ENCODE measurements at places on chromosomes 16 and 17.
A peak's percentile ranks its signal among the peaks of the same experiment; 100 is the strongest.

GRCh38 chr17:73249700-73250099 is 12.0 kb downstream of the CPSF4L start:
- DNase-seq: no peak

DNA sequence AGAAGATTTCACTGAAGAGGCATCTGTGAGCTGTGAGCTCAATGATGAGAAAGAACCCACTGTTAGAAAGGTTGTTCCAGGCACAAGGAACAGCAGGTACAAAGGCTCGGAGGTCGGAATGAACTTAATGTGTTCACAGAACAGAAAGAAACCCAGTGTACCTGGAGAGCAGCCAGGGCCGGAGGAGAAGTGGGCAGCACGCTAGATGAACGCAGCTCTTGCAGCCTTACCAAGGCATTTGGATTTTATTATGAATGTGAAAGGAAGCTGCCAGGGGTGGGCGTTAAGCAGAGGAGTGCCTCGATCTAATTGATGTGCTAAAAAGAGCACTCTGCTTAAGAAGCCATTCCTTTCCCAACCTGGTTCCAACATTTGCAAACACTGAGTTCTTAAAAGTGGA is 19.0 kb downstream of the EEF2K start:
- DNase-seq: no peak

GRCh38 chr17:57404795-57405490 is 148.6 kb downstream of the MSI2 start:
- no peak for DNase-seq

DNA sequence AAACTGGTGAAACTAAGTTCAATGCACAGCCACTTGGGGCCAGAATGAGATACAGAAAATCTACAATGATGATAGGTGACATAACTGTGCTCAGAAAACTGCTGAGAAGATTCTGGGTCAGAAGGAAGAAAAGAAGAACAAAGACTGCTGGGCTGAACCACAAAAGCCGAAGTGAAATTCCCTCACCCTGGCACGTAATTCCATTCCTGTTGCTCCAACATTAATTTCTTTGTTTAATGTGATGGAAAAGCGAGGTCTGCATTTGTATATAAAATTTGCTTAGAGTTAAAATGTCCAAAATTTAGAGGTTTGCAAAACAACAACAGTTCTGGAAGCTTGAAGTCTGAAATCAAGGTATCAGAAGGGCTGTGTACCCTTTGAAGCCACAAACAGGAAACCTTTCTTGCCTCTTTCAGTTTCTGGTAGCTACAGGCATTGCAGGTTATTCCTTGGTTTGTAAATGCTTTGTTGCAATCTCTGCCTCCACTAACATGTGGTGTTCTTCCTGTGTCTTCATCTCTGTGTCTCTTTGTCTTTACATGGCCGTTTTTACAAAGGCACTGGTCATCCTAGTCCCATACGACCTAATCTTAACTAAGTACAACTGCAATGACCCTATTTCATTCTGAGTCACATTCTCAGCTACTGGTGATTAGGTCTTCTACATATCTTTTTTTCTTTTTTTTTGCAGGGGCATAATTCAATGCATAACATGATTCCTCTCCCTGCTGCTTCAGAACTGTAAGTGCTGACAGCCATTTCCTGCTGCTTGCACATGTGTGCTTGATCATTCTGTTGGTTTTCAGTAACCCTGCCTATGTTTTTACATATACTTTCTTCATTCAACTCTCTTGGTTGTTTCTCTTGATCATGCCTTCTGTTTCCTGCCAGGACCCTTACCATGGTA is 603.0 kb upstream of the CDH8 start:
- no peak for DNase-seq

GRCh38 chr17:1730326-1731193 is 6.1 kb downstream of the WDR81 start:
- no peak for DNase-seq

GRCh38 chr17:35291802-35292201 is 48.9 kb downstream of the SLFN5 start:
- DNase-seq: no peak

GRCh38 chr17:13888056-13888609 is 181.2 kb upstream of the COX10 start:
- DNase-seq: no peak

DNA sequence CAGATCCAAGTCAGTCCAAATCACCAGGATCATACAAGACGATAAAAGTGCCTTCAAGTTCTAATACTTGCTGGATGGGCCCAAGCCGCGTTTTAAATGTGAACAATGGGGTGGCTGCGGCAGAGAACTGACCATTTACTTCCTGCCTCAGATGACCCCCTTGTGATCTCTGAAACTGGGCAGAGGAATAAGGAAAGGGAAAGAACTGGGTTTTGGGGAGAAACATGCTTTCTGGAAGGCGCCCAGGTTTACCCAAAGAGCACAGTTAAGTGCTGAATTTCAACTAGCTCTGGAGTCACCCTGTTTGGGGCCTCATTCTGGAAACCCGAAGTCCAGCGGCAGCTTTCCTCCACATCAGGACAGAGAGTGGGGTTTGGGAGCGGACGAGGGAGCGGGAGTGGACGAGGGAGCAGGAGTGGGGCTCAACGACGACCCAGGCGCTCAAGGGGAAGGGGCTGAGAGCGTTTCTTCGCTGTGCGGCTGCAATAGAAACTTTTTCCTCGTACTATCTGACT is 1.6 kb downstream of the FAM20A start:
- no peak for DNase-seq

GRCh38 chr16:65548470-65548869 is 426.6 kb upstream of the CDH11 start:
- no peak for DNase-seq

DNA sequence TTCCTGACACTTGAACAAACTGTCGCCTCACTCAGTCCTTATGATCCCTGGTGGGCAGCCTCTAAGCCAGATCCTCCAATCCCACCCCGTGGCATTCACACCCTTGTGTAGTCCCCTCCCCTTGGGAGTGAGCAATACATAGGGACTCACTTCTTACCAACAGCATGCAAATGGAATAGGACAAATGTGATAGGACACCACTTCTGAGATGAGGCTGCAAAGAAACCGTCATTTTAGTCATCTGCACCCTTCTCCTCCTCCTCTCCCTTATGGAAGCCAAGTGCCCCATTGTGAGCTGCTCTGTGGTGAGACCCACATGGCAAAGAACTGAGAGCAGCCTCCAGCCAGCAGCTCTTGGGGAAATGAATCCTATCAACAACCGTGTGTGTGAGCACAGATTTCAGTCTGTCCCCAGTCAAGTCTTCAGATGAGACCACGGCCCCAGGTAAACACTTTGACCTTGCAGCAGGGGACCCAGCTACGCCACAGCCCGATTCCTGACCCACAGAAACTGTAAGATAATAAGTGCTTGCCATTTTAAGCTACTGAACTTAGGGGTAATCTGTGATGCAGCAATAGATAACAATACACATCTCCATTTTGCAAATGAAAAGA is 46.9 kb downstream of the ZFHX3 start:
- no peak for DNase-seq

DNA sequence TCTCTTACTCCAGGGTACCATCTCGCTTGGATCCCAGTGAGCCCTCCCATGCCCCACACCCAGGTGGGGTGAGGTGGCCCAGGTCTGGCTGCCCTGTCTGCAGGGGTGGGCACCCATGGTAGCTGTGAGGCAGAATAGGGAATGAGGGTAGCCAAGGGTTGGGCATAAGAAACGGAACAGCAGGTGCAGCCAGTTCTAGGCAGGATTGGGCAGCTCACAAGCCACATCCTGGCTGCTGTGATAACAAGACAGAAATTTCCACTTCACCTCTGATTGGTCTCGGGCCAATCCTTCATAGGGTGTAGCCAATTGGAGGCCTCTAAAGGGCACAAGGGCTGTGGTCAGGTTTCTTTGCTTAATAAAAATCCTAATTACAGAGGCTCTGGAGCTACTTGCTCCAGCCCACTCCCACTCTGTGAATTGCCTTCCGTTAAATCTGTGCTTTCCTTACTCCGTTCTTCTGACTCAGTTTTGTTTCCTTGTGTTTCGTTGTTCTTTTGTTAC is 1.5 kb upstream of the ARHGDIG start:
- no peak for DNase-seq

DNA sequence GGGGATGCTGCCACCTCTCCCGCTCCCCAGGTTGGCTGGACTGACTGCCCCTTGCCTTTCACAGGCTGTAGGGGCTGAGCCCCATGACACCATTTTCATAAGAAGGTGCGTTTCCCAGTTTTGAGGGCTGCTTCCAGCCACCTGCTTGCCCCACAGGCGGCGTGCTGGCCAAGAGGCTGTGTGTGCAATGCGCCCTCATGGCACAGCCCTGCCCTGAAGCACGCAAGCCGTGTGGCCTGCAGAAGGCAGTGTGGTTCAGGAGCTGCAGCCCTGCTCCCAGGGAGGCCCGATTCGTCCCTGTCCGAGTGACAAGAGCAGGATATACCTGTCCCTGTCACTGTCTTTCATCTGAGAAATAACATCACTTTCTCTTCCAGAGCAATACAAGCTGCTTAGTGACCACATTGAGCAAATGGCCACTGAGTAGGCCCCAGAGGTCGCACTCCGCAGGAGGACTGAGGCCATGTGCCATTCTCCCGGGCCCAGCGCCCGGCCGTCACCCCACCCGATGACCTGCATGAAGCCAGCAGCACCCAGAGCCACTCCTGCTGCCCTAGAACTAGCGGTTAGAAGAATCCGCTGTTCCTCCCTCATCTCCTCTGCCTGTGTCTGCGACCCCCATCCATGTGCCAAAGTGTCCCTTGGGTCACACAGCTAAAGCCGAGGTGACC is 24.2 kb downstream of the CIBAR2 start:
- no peak for DNase-seq

DNA sequence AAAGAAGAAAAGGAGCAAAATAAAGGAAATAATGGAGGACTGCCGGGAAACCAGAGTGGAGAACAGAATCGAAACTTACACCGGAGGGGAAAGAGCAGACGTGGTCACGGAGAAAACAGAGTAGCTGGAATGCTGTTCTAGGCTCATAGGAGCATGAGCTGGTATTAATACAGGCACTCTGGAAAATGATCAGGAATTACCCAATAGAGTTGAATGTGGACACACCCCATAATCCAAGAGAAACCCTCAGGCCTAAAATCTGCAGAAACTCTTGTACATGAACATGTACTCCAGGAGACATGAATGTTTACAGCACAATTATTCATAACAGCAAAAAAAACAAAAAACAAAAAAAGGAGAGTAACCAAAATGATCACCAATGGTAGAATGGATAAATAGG is 77.7 kb downstream of the RPH3AL start:
- no peak for DNase-seq

GRCh38 chr17:10226930-10227695 is 28.7 kb upstream of the GAS7 start:
- peak; percentile 29 for DNase-seq

Data from stimulated activated CD8-positive, alpha-beta memory T cell treated with anti-CD3 and anti-CD28 coated beads, Interleukin-12 subunit alpha, Interleukin-12 subunit beta, amount 100 ng/mL, for 4 hours (primary cell).